ENCODE measurements at places on chromosomes 5 and 9. TPM values are rescaled to one million over a fixed set of nuclear protein-coding genes. Genes with fewer than 3 reads are reported as not detected.

DNA sequence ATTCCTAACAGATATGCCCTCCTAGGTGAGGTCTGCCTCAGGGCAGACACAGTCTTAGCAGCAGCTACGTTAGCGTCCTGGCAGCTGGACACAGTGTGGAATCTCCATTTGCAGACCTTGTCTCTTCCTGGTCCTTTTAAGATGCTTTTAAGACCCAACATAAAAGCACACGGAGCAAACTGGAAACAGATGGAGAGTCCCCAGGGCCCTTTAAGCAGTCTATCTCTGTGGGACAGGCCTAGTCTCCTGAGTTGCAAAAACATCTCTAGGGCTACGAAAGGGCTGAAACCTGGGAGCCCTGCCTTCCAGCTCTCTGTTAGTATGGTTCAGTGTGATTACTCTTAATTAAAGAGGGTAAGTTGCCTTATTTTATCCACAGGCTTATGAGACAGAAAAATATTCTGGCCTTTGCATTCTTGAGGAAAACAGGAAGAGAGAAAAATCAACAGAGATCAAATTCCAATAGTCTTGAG, 66.0 kb upstream of the GNA14 start:
- no peak for DNase-seq

- no peak for DNase-seq
Measured at GRCh38 chr9:128406848-128407391, 13.7 kb upstream of the CERCAM start.

DNA sequence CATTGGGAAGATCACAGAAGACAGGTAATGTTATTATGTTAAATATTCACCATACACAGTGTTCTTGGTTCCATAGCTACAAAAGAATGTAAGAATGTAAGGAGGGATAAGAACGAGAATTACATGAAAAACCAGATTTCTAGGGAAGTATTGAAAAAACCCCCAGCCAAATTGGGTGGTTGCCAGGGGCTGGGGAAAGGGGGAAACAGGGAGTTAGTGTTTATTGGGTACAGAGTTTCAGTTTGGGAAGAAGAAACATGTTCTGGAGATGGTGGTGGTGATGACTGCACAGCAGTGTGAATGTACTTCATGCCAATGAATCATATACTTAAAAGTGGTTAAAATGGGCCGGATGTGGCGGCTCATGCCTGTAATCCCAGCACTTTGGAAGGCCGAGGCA, 40.3 kb downstream of the GLRX start:
- no peak for DNase-seq

DNA sequence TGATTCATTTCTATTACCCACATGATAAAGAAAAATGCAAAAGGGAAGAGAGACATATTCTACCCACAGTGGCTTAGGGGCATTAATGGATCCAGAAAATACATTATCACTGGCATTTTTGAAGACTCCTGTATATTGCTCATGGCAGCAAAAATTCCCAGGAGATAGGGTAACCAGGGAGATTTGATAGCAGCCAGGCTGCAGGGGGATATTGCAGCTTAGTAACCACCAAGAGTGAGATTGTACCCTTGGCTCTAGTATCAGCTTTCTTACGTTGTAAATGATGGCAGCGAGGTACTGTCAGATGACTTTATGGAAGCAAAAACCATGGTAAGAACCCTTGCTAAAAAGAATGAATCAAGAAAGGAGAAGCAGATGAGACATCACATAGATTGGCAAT, 19.8 kb upstream of the ALDH1A1 start:
- no peak for DNase-seq

DNA sequence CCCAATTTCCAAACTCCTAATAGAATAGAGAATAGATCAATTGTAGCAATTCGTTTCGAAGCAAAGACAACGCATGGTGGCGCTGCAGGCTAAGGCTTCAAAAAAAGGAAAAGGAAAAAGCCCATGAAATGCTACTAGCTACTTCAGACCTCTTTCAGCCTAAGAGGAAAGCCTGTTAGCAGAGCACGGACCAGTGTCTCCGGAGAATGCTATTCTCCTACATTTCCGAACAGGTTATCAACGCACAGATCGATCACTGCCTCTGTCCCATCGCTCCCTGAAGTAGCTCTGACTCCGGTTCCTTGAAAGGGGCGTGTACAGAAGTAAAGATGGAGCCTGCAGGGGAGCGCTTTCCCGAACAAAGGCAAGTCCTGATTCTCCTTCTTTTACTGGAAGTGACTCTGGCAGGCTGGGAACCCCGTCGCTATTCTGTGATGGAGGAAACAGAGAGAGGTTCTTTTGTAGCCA, at the start of gene PCDHB15:
PCDHB15 (plus strand) TSS at position 146 of the 468 bp plus-strand sequence; CDS start at position 330, 184 bp downstream.
- peak; percentile 8 for DNase-seq

DNA sequence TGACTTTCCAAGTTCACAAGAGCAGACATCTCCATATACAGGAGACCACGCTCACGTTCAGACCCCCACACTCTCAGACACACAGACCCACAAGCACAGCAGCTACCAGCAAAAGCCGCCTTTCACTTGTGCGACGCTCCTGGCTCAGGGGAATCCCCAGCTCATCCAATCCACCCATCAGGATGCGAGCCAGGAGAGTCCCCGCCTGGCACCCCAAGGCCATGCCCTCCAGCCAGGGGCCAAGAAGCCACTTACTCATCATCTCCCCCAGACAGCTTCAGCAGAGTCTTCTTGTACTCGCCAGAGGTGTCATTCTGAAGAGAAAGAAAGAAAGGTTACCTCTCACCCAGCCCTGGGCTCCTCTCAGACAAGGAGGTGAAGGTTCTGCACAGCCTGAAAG, 29.7 kb downstream of the ANXA6 start:
- no peak for DNase-seq

DNA sequence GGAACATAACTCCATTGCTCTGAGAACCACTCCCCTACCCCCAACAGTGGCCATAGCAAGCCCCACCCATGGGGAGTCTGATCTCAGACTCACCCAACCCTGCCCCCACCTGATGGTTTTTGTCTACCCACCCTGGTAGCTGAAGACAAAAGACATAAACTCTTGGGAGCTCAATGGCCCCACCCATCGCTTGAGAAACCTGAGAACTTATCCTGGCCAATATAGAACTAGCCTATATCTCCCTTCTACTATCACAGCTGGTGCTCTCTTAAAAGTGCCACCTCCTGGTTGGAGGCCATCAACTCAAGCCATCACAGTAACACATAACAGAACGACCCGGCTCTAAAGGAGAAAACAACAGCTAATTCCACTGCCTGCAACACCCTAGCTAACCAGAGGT, 47.9 kb upstream of the SNAPC3 start:
- no peak for DNase-seq

DNA sequence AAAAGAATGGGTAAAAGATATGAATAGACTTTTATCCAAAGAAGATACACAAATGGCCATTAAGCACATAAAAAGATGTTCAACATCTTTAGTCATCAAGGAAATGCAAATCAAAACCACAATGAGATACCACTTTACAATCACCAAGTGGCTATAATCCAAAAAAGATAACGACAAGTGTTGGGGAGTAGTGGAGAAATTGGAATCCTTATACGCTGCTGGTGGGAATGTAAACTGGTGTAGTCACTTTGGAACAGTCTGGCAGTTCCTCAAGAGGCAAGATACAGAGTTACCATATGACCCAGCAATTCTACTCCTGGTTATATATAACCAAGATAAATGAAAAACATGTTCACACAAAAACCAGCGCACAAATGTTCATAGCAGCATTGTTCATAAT, 234.9 kb downstream of the SPATA31D1 start:
- DNase-seq = no peak

GRCh38 chr9:4572184-4572826, 82.0 kb downstream of the SLC1A1 start:
- no peak for DNase-seq

GRCh38 chr9:19783500-19783899, 5.3 kb downstream of the SLC24A2 start:
- DNase-seq = no peak

DNA sequence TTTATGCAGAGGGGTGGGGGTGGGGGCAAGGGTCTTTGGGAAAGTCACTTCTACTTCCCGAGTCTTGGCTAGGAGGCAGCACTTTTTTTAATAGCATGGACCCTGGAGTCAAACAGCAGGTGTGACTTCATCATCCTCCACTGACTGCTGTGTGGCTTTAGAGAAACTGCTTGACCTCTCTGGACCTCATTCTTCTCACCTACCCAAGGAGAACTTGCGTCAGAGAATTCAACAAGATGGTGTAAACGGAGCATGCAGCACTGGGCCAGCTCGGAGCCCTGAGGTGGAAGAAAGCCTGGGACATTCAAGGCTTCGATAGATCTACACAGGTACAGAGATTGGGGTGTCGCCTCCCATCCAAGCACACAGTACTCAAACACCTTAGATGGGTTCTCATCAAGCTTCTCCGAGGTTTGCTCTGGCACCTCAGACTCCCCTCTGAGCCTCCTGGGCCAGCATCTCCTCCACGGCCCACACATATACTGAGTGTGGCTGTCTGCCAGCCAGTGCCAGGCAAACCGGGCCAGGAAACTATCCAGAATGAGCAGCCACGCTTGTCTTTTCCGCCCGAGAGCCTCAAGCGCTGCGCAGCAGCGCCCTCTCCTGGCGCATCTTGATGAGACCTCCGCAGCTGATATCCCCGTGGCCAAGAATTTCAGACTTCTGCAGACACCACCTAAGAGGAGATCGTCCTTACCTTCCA, 4.6 kb upstream of the SLC25A48 start:
- peak; percentile 35 for DNase-seq

- no peak for DNase-seq
Measured at GRCh38 chr9:134037641-134038040, 12.4 kb downstream of the BRD3OS start.

DNA sequence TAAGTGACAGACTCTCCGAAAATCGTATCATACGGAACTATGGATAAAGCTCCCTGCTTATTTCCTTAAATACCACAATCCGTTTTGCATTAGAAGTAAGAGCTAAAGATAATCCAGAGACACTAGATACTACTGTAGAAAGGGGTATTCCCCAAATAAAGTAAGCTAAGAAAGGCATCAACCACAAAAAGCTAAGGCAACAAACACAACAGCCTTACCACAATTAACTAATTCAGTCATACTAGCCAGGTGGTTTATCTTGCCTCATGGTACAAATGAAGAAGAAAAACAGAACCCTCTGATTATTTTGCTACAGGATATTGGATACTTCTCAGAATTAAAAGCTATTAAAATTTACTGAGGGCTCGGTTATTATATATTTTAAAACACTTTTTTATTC, 14.1 kb downstream of the ERP44 start:
- no peak for DNase-seq

DNA sequence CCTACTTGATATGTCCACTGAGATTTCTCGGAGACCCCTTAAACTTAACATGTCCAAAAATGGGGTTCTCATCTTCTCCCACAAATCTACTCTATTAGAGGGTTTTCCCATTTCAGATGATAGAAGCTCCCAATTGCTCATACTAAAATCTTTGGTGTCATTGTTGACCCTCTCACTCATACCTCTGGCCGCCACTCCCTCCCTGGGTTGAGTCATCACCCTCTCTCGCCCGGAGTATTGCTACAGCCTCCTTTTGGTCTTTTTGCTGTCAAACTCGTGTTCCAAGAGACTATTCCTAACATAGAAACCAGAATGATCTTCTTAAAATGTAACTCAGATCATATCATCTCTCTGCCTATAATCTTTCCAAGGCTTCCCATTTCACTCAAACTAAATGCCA, 91.0 kb upstream of the GNAQ start:
- DNase-seq = peak; percentile 84

DNA sequence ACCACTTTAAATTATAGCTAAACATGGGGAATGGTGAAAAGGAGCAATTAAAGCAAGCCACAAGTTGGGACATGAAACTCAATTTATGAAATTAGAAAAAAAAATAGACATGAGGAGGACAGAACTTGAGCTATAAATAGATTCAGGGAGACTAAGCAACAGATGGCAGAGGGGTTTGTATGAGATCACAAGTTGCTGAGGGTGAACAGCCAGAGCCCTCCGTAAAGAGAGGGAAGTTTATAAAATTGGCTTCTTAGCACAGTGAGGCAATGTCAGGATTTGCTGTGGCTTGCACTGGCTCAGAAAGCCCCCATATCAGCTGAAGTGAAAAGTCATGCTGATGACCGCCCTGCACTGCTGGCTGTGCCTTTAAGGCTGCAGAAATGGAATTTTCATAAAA, 443.4 kb upstream of the CD180 start:
- no peak for DNase-seq

- no peak for DNase-seq
Measured at GRCh38 chr5:148060309-148060708, 3.5 kb upstream of the SPINK5 start.

DNA sequence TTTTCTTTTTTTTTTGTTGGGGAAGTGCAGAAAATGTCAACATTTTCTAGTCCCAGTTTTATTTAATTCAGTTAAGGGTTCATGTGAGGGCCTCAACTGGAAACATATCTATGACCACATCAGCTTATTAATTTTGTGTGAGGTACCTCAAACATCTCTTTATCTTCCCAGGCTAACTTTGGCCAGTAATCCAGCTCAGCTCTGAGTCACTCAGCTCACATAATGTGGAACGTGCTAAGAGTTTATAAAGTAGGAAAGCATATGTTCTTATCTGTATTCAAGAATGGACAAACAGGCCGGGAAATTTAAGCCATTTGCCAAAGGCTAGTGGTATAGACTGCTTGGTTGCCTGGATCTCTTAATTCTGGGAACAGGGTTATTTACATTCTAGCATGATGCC, 118.4 kb downstream of the INSYN2B start:
- DNase-seq = peak; percentile 36

DNA sequence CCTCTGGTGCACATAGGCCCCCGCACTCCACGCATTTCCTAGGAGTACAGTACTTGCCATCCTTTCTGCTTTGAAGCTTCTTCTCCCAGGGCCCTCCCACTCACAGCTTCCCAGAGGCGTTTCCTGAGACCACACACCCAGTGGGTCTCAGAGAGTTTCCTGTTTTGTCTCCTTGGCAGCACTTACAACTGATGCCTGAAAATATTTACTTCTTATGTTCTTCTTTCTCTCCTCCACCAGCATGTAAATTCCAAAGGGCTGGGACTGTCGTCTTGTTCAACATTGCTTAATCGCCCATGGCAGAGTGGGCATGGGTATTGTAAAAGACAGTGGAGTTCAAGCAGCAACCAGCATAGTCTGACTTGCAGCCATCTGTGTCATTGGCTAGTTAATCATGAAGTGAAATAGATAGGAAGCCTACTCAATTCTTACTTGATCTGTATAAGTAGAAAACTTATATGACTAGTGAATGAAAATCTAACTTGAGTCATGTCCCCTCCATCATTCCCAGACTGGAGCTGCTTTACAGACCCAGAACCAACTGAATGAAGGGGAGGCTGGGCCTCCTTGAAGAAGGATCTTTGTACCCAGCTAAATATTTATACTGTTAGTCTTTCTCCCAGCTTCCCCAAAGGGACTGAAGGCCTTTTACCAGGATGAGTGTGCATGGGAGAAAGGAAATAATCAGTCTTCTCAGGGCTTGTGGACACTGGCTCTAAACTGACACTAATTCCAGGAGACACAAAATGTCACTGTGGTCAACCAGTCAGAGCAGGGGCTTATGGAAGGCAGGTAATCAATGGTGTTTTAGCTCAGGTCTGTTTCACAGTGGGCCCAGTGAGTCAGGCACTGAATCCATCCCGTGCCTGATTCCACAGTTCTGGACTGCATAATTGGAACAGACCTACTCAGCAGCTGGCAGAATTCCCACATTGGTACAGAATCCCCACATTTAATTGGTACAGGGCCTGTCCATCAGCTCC, 116.4 kb downstream of the SV2C start:
- DNase-seq = no peak

The CARD6 gene
- 3.8 TPM for polyA plus RNA-seq

The TEX48 gene
- polyA plus RNA-seq = not detected

The PIP5KL1 gene
- polyA plus RNA-seq = 4.4 TPM

The ZBTB43 gene
- 7.0 TPM for polyA plus RNA-seq

The SOHLH1 gene
- polyA plus RNA-seq = not detected

The HTR4 gene
- polyA plus RNA-seq = not detected

The STING1 gene
- polyA plus RNA-seq = 35.3 TPM

The LSM11 gene
- 2.1 TPM for polyA plus RNA-seq

The SLC27A6 gene
- polyA plus RNA-seq = 2.5 TPM

The MUSK gene
- not detected for polyA plus RNA-seq

Data from mammary epithelial cell (primary cell).